ENCODE measurements at places on chromosomes 2 and 18. TPM values are rescaled to one million over a fixed set of nuclear protein-coding genes. Genes with fewer than 3 reads are reported as not detected.
A peak's percentile ranks its signal among the peaks of the same experiment; 100 is the strongest.

DNA sequence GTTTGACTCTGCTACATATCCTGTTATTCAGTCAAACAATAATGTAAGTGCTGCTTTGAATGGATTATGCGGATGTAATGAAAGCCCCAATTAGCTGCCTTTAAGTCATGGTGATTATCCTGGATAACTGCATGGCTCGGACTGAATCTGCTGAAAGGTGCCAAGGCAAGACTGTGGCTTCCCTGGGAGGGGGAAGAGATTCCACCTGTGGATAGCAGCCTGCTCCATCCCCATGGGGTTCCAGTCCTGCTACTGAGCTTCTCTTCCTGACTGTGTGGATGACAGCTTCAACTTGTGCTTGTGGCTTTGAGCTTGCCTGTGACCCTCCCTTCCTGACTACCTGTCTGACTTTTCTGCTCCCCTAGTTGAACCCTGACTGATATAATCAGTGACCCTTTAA is 540.0 kb upstream of the GYPC start:
- DNase-seq: no peak

GRCh38 chr2:68766376-68766845 is 31.8 kb downstream of the ARHGAP25 start:
- DNase-seq: peak; percentile 77

DNA sequence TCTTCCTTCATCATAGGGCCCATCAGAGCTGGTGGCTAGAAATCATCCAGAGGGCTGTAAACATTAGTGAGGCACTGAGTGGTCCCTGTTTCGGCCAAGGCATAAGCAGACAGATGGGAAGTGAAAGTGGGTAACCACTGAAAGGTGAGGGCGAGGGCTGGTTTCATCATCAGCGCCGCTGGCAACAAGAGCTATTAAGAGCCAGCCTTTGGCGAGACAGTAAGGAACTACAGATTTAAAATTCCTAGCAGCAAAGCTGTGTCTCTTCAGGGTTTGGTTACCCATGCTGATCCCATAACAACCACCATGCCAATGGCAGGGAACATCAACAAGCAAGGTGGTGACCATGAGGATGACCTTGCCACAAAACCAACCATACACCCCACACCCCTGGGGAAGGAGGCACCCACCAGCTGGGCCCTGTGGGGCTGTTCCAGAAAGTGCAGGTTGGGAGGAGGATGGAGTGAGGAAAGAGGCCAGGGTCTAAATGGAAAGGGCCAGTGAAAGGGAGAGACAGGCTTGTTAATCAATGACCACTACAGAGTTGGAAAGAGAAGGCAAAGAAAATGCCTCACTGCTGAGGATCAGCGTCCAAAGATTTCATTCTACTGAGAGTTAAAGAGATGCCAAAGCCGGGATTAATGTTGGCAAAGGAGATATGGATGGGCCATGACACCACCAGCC is 9.0 kb upstream of the SLC20A1 start:
- DNase-seq: no peak

GRCh38 chr2:41827354-41827971 is 220.4 kb upstream of the PKDCC start:
- no peak for DNase-seq

GRCh38 chr2:72826156-72826477 is 284 bp upstream of the EXOC6B start:
- no peak for DNase-seq

GRCh38 chr2:174577967-174578589 is 19.5 kb downstream of the WIPF1 start:
- no peak for DNase-seq

The DTNB gene
- total RNA-seq: 3.3 TPM

Data from Right ventricle myocardium inferior (tissue), 1 donor.